SJSA1 (cell line): ENCODE measurements at places on chromosomes 11 and 22. TPM values are rescaled to one million over a fixed set of nuclear protein-coding genes. Genes with fewer than 3 reads are reported as not detected.

GRCh38 chr11:64959498-64959897 lies 12.4 kb downstream of the MAJIN start:
- DNase-seq = no peak
- no peaks in the 10 kb centered on the region for H3K4me1 ChIP-seq
- no peak overlapping the region for H3K27ac ChIP-seq
- H3K36me3 ChIP-seq = no peaks in the 10 kb centered on the region
- H3K27me3 ChIP-seq = peaks cover 65% of the 10 kb centered on the region
- no peak overlapping the region for H3K4me3 ChIP-seq

DNA sequence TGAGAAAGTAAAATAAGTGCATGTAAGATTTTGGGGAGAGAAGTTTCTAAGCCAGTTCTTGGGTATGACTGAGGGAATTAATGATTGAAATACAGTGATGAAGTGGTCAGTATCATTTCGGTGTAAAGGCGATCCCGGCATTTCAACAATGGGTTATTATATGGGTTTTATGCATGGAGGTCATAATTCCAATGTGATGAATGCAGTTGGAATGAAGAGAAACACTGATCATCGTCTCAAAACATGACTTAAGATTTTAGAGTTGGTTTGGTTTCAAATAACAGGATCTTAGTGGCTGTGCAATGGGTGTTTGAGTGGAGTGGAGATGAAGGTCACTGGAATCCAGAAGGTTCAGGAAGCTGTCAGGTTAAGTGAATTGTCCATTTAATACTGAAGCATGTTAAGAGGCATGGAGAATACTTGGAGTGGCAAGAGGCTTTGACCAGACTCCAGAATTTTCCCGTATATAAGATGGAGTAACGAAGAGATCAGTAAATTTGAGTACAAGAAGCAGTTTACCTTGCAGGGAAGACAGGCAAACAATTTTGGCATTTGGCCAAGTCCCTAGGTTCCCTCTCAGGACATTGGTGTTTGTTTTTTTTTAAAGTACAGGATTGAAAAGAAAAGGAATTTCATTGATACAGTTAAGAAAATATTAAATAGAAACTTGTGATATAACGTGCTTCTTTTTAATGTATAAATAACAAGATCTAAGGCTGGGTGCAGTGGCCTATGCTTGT lies 96.4 kb upstream of the BIRC3 start:
- H3K27ac ChIP-seq = no peak overlapping the region
- no peak for DNase-seq
- peaks cover 11% of the 10 kb centered on the region for H3K36me3 ChIP-seq
- H3K4me1 ChIP-seq = peaks cover 6% of the 10 kb centered on the region
- H3K4me3 ChIP-seq = no peak overlapping the region

DNA sequence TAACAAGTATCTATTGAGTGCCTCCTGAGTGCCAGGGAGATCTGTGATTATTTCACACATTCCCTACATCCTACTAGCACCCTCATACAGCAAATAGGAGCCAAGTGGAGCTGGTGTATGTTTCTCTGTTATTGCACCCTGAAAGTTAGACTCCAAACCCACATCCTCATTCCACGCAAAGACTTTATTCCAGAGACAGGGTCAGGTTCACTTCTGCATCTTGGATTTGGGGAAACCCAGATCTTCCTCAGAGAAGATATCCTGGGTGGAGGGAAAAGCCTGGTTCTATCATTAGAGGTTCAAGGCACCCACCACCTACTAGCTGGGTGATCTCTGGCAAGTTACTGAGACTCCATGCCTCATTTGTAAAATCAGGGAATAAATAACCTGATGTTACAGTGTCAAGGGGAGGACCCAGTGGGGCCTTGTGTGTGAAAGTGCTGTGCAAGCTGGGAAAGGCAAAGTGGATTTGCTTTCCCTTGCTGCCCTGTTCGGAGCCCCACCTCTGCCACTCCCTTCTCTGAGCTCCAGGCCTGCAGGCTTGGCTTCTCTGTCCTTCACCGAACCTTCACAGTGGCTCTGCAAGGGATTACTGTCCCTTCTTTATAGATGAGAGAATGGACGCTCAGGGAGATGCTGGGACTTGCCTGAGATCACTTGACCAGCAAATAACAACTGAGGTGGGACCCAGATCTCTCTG lies 991 bp upstream of the SLCO2B1 start:
- peaks cover 9% of the 10 kb centered on the region for H3K4me1 ChIP-seq
- no peak for DNase-seq
- H3K27me3 ChIP-seq = no peaks in the 10 kb centered on the region

- H3K36me3 ChIP-seq = peaks cover 68% of the 10 kb centered on the region
- no peak overlapping the region for H3K4me3 ChIP-seq
- DNase-seq = no peak
- peaks cover 14% of the 10 kb centered on the region for H3K4me1 ChIP-seq
Measured at GRCh38 chr22:50467341-50467740, 7.5 kb downstream of the SBF1 start.

DNA sequence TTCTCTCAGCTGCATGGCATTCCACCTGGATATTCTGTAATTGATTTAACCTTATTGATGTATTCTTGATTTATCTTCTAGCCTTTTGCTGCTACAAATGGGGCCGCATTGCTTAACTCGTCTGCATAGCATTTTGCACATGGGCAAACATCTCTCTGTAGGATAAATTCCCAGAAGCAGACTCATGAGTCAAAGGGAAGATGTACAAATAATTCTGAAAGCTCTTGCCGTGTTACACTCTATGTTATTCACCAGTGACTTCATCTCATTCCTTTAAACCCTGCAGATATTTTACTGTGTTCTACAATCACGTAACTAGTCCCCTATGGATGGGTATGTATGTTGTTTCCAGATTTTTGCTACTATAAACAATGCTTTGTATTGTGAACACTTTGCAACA lies 112.7 kb downstream of the SEZ6L start:
- no peak overlapping the region for H3K4me3 ChIP-seq
- H3K36me3 ChIP-seq = no peaks in the 10 kb centered on the region
- peaks cover 25% of the 10 kb centered on the region for H3K27me3 ChIP-seq
- H3K27ac ChIP-seq = no peak overlapping the region
- DNase-seq = no peak

- DNase-seq = no peak
- no peaks in the 10 kb centered on the region for H3K36me3 ChIP-seq
- no peak overlapping the region for H3K4me3 ChIP-seq
- no peaks in the 10 kb centered on the region for H3K4me1 ChIP-seq
Measured at GRCh38 chr11:104795501-104796213, 102.6 kb downstream of the CASP12 start.

The OR51E2 gene
- total RNA-seq = 0.09 and 0.21 TPM in 2 replicates

The RAB36 gene
- 0.42 TPM in 1 of 2 replicates, not detected in the other for total RNA-seq

The GAL3ST3 gene
- total RNA-seq = not detected in 2 replicates

The JAML gene
- total RNA-seq = not detected in 2 replicates
